PC-9 (cell line): ENCODE measurements at places on chromosomes 2 and 18. TPM values are rescaled to one million over a fixed set of nuclear protein-coding genes. Genes with fewer than 3 reads are reported as not detected.

DNA sequence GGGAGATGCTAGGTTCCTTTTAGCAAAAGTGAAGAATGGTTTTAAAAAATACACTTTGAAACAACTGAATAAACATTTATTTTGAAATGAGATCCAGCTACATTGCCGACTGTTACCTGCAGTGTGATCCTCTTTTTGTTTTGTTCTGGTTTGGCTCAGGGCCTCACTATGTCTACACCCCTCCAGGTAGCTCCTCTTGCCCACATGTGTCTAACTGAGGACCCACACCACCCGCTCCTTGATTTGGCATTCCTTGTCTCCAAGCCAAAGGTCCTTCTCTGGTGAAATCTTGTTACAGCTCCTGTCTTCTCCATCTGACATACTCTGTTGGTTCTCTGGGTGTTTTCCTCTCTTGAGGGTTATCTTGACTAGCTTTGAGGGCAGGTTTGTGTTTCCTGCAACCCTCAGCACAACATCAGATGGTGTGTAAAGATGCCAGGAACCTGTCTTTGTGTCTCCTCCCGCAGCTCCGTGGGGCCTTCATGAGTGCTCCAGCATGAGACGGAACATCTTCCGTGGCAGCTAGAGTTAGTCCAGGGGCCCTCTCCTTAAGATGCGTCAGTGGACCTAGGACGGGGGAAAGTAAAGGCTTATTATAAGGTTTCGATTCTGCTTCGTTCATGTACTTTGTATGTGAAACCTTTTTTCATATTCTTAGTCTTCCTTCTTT lies 32.1 kb downstream of the MAP4K4 start:
- H3K27me3 ChIP-seq, result no peaks in the 10 kb centered on the region
- no peak overlapping the region for H3K27ac ChIP-seq
- peaks cover 11% of the 10 kb centered on the region; the same call in 1 of the 2 replicates for H3K36me3 ChIP-seq
- no peak for DNase-seq

- peaks cover 16% of the 10 kb centered on the region for H3K27me3 ChIP-seq
- H3K27ac ChIP-seq, result no peak overlapping the region
- H3K4me1 ChIP-seq, result peaks cover 21% of the 10 kb centered on the region
- no peak overlapping the region for H3K4me3 ChIP-seq
Observed at GRCh38 chr2:232629129-232629475, 4.3 kb upstream of the EFHD1 start.

- DNase-seq, result no peak
- H3K4me1 ChIP-seq, result peaks cover 16% of the 10 kb centered on the region
- no peaks in the 10 kb centered on the region for H3K27me3 ChIP-seq
Observed at GRCh38 chr2:74551530-74551929, 2.2 kb downstream of the LOXL3 start.

DNA sequence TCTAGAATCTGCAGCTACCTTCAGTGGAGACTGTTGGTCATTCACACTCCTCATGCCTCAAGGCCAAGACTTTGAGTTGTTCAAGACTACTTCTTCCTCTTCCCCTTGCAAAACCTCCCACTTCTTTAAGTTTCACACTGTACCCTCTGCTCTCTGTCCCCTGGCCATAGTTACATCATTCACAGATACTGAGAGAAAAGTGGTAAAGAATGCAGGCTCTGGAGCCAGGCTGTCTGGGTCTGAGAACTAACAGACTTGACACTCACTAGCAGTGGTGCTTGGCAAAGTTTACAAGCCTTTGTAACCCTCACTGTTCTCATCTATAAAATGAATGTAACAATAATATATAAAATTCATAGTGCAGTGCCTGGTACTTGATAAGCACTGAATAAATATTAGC lies 61.8 kb downstream of the CDH20 start:
- H3K4me1 ChIP-seq, result no peaks in the 10 kb centered on the region
- H3K4me3 ChIP-seq, result no peak overlapping the region
- H3K36me3 ChIP-seq, result no peaks in the 10 kb centered on the region

DNA sequence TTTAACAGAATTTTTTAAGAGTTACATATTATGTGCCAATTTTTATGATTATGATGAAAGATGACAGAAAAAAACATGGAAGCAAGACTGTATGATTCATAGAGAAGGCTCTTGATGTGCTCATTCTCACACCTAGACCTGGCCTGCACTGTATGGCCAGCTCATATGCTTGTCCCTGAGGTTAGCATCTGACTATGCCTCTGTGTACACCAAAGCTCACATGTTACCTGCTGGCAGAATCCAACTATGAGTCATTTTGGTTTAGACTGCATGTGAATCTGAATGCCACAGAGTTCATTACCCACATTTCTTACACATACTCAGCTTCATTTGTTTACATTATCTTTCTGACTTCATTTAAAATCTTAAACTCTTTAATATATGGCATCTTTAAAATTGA lies 139.0 kb downstream of the DSC3 start:
- H3K27ac ChIP-seq, result no peak overlapping the region
- H3K27me3 ChIP-seq, result no peaks in the 10 kb centered on the region
- H3K36me3 ChIP-seq, result no peaks in the 10 kb centered on the region
- DNase-seq, result peak; percentile 2
- no peak overlapping the region for H3K4me3 ChIP-seq

AMER3 gene
- total RNA-seq, result not detected in 2 replicates

DNA sequence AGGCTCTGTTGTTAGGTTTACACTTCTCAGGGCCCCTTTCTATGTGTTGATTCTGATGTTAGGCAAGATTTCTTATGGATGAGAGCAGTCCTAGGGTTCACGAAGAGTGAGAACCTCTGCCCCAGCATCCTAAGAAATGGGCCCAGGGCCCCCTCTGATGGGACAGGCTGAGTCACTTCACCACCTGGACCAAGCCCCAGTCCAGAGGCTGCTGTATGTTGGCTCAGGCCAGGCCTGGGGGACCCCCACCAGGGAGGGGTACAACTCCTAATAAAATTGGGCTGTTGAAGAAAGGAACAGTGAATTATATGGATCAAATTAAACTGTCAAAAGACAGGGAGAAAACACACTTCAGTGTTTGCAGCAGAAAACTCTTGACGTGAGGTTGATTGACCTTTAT lies 365.9 kb upstream of the HS6ST1 start:
- H3K27ac ChIP-seq, result no peak overlapping the region
- H3K36me3 ChIP-seq, result no peaks in the 10 kb centered on the region
- no peaks in the 10 kb centered on the region for H3K27me3 ChIP-seq
- no peaks in the 10 kb centered on the region for H3K4me1 ChIP-seq

L3MBTL4 gene
- total RNA-seq, result not detected in 2 replicates

GRCh38 chr2:46724107-46724506 lies 191.5 kb downstream of the MCFD2 start:
- no peaks in the 10 kb centered on the region for H3K27me3 ChIP-seq
- peaks cover 14% of the 10 kb centered on the region; the same call in 1 of the 2 replicates for H3K36me3 ChIP-seq
- H3K4me1 ChIP-seq, result peaks cover 11% of the 10 kb centered on the region; the same call in 1 of the 2 replicates
- no peak for DNase-seq
- H3K27ac ChIP-seq, result no peak overlapping the region

TRIM54 gene
- 8.2 and 9.8 TPM in 2 replicates for total RNA-seq

CCL20 gene
- total RNA-seq, result not detected in 2 replicates

DNA sequence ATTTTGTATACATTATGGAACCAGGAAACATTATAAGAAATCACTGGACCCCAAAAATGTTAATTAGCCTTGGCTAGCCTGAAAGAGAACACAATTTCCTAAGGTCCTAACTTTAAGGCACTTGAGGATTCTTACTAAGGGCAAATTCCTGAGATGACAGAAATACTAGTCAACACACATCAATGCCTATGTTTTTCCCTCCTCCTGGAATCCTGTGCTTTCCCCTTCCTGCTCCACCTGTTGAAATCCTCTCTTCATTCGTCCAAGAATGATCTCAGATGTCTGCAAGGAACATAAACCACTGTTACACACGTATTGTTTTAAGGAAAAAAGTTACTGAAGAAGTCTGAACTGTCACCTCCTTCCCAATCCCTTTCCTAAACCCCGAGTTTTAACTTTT lies 21.2 kb upstream of the DARS1 start:
- H3K27me3 ChIP-seq, result no peaks in the 10 kb centered on the region
- H3K4me3 ChIP-seq, result no peak overlapping the region
- H3K36me3 ChIP-seq, result no peaks in the 10 kb centered on the region
- DNase-seq, result no peak
- H3K27ac ChIP-seq, result no peak overlapping the region

DNA sequence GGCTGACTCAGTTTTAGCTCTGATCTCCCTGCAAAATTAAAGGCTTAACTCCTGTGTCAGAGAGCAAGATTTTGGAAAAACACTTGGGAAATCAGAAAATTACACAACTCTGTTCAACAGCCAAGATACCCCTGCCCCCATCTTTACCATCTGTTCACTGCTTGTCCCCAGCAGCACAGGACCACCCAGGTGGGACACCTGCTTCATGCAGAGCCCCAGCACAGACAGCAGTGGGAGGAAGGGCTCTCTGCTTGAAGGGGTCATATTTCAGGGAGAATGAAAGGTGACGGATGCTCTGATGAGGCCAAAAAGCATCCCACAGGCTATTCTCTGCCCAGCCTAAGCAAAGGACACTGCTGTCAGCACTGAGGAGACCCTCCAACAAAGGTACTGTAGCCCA lies 584.6 kb upstream of the KLHL29 start:
- no peak for DNase-seq
- no peaks in the 10 kb centered on the region for H3K4me1 ChIP-seq
- no peaks in the 10 kb centered on the region for H3K27me3 ChIP-seq

DNA sequence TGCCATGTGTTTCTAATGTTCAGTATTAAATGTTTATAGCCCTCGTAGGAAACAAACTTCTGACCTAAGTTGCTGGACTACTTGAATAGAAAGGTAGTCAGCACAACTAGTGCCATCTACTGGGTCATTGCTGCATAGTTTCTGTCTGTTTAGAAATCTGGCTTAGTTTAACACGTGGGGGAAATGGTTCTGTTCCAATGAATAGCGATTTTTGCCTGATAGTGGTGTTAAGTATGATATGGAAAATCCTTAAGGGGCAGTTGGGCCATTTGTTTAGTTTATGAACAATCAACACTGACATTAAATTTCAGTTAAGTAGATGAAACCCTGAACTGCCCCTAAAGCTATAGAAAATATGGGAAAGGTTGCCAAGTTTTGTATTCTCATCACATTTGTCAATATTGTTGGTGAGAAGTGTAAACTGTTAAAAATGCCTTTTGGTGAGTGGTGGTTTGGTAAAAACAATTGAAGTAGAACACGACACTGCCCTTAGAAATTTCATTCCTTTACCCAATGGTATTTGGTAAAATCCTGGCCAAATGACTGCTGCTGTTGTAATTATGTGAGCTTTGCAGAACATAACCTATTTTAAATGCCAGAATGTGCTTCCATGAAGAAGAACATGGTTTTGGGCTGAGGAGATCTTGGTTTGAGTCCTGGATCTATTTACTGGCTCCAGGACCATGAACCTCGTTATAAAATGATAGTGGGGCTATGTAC lies 13.2 kb downstream of the NABP1 start:
- H3K4me1 ChIP-seq, result peaks cover 56% of the 10 kb centered on the region
- no peaks in the 10 kb centered on the region for H3K27me3 ChIP-seq
- peak overlapping the region; percentile 51 for H3K27ac ChIP-seq
- peaks cover 25% of the 10 kb centered on the region for H3K36me3 ChIP-seq
- H3K4me3 ChIP-seq, result no peak overlapping the region
- no peak for DNase-seq

- H3K4me1 ChIP-seq, result no peaks in the 10 kb centered on the region
- no peak for DNase-seq
- H3K4me3 ChIP-seq, result no peak overlapping the region
- no peak overlapping the region for H3K27ac ChIP-seq
- no peaks in the 10 kb centered on the region for H3K36me3 ChIP-seq
Observed at GRCh38 chr2:133837441-133838094, 269.3 kb upstream of the NCKAP5 start.

DNA sequence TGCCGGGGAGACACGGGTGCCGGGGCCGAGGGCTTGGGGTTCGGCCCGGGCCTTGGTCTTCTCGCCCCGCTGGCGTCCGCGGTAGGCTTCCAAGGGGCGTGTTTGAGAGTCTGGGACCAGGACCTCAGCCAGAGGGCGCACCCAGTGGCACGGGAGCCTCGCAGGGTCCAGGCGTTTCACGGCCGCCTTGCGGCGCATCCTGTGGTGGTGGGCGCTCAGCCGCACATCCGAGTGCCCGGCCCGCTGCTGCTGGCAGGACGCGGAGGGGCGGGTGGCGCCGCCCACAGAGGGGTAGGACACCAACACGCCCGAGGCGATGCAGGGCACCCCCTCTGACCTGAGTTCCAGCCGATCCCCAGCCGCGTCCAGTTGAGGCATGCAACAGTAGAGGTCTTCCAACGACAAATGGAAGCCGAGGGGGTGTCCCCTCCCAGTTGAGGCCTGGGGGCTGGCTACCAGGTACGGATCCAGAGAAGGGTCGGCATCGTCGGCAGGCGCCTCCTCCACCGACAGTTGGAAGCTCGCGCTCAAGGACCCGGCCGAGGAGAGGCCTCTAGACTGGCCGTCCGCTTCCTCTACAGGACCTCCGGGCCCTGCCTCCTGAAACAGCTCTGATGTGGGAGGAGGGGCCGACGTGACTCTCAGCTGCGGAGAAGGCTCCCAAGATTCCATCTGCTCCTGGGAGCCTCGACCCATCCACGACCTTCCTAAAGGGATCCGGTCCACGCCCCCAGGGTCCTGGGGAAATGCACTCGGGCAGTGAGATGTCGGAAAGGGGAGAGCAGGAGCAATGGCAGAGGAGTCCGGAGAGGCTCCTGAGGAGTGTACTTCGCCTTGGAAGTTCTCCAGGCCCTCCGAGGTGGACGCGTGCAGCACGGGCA lies 6.3 kb downstream of the C2orf81 start:
- no peak overlapping the region for H3K27ac ChIP-seq
- no peaks in the 10 kb centered on the region for H3K27me3 ChIP-seq
- no peaks in the 10 kb centered on the region for H3K36me3 ChIP-seq
- DNase-seq, result no peak

GRCh38 chr2:168030862-168031624 lies 216.4 kb downstream of the STK39 start:
- no peak for DNase-seq
- no peak overlapping the region for H3K27ac ChIP-seq
- H3K4me3 ChIP-seq, result no peak overlapping the region
- H3K27me3 ChIP-seq, result no peaks in the 10 kb centered on the region

- no peak overlapping the region for H3K4me3 ChIP-seq
- H3K36me3 ChIP-seq, result no peaks in the 10 kb centered on the region
- no peaks in the 10 kb centered on the region for H3K27me3 ChIP-seq
- no peaks in the 10 kb centered on the region for H3K4me1 ChIP-seq
- no peak for DNase-seq
Observed at GRCh38 chr2:23615216-23616020, 230.4 kb downstream of the KLHL29 start.

- no peaks in the 10 kb centered on the region for H3K27me3 ChIP-seq
- peaks cover 20% of the 10 kb centered on the region for H3K4me1 ChIP-seq
- H3K4me3 ChIP-seq, result no peak overlapping the region
- peak overlapping the region; percentile 95 for H3K27ac ChIP-seq
Observed at GRCh38 chr18:23719634-23720201, 30.5 kb downstream of the LAMA3 start.

CD8B2 gene
- total RNA-seq, result not detected in 2 replicates

DNA sequence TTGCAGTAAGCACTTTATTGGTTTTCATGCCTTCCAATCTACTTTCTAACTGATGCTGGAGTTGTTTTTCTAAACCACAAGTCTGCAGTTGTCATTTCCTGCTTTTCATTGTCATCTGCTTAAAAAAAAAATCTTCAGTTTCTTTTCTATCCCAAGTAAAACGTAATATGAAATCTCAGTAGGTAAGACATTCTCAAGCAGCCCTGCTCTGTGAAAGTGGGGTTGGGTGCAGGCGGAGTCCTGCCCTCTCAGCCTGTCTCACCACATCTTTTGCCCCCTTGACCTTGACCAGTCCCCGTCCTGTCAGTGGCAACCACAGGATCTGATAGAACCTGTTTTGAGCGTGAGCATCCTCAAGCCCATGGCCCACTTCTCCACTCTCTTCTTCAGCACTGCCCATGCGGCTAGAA lies 80.0 kb upstream of the CPO start:
- no peak for DNase-seq
- no peak overlapping the region for H3K4me3 ChIP-seq
- no peaks in the 10 kb centered on the region for H3K27me3 ChIP-seq
- no peaks in the 10 kb centered on the region for H3K4me1 ChIP-seq
